Stimulated activated CD8-positive, alpha-beta memory T cell treated with anti-CD3 and anti-CD28 coated beads, Interleukin-15, amount 100 ng/mL, for 4 hours (primary cell): ENCODE measurements at places on chromosomes 1 and 21.

GRCh38 chr1:109800291-109800690 is 36.6 kb upstream of the EPS8L3 start:
- DNase-seq = no peak

DNA sequence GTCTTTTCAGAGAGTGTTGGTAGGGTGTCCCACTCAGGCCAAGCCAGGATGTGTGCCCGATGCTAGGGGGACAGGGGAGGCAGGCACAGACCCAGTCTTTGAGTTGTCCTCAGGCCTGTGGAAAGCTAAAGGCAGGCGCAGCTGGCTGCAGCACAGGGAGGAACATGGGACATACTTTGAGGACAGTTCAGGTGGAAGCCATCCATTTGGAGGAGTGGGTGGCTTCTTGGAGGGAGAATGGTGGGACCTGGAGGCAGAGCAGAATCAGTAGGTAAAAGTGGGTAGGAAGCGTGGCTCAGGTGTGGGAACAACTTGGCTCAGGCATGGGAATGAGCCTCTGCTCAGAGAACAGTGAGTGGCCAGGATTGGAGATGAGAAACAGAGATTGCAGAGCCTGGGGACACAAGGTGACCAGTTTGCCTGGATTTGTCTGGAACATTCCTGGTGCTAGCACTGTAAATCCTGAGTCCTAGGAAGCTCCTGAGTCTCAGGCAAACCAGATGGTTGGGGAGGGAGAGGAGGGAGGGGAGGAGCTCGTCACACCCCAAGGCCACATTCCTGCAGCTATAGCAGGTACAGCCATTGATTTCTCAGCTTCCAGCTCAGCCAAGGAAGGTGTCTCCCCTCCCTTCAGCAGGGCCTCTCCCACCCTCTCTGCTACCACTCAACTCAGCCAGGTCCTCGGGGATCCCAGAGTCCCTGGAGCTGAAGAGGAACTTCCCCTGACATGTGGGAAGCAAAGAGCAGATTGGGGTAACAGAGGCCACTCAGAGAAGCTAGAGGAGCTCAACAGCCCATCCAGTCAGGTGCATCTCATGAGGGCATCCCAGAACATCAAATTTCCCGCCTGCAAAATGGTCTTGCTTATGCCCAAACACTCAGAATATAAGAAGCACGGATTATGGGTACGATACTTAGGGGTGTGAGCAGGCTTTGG is 65.2 kb upstream of the TINAGL1 start:
- DNase-seq = no peak

GRCh38 chr1:87941337-87941946 is 612.8 kb downstream of the LMO4 start:
- DNase-seq = no peak

- no peak for DNase-seq
Observed at GRCh38 chr1:8600336-8600735, 217.1 kb downstream of the RERE start.

- DNase-seq = no peak
Observed at GRCh38 chr1:156929596-156930238, 9.3 kb downstream of the LRRC71 start.

- no peak for DNase-seq
Observed at GRCh38 chr1:201610858-201611257, 71.9 kb downstream of the NAV1 start.

- no peak for DNase-seq
Observed at GRCh38 chr21:45763074-45763473, 119.5 kb downstream of the PCBP3 start.
